Right renal cortex interstitium (tissue), 3 donors: ENCODE measurements at places on chromosomes 7 and 10.

GRCh38 chr10:116730464-116731260 lies 11.7 kb downstream of the HSPA12A start:
- no peak for DNase-seq

DNA sequence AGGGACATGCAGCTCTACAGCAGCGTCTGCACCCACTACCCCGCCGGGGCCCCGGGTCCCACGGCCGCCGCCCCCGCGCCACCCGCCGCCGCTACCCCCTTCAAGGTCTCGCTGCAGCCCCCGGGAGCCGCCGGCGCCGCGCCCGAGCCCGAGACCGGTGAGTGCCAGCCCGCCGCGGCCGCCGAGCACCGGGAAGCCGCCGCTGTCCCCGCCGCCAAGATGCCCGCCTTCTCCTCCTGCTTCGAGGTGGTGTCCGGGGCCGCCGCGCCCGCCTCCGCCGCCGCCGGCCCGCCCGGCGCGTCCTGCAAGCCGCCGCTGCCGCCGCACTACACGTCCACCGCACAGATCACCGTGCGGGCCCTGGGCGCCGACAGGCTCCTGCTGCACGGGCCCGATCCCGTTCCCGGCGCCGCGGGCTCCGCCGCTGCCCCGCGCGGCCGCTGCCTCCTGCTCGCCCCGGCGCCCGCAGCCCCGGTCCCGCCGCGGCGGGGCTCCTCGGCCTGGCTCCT lies 631 bp downstream of the OTUD1 start:
- DNase-seq, result no peak

- no peak for DNase-seq
Observed at GRCh38 chr10:75294518-75294865, 58.7 kb upstream of the COMTD1 start.

DNA sequence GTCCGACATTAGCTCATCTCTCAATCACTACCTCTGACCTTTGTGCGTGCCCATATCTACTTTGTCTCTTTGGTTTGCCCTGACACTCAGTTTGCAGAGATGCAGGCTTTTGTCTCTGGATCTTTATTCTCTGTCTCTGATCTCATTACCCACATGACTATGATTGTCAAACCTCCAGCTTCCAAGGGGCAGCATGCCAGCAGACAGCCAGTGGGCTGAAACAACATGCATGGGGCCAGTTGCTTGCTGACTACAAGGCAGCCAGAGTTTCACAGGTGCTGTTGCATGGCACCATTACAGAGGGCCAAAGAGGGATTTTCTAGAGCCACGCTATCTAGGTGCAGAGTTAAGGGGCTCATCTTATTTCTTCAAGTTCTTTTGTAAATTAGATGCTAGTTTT lies 146.2 kb downstream of the SPAG6 start:
- DNase-seq, result no peak

- DNase-seq, result no peak
Observed at GRCh38 chr7:117200786-117201458, 121.9 kb downstream of the WNT2 start.

- DNase-seq, result no peak
Observed at GRCh38 chr10:67812007-67812406, 26.0 kb downstream of the DNAJC12 start.

DNA sequence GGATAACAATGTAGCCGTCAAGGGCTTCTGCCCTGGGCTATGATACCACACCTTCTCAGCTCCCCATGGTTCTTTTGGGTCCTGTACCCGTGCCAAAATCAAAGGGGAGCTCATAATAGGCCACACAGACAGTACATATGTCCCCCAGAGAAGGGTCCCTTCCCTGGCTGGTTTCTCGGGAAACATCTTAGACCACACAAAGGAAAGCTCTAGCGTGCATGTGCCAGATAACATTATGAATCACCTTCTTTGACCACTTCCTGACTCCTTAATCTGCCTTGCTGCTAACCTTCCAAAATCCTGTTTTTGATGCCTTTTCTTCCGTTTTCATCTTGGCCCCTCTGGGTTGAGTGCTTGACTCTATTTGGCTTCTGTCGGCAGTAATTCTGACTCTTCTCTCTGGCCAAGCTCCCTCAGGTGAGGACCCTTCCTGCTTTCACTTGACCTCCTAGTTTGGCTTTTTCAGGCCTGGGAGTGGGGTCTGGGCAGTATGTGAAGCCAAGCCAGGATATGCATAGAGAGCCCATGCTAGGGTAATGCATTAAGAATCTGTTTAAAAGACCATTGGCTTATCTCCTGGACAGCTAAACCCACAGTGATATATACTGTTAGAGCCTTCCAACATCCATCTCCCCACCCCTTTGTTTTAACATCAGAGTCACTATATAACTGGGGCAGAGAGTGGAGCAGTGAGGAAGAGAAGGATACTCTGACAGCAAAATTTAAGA lies 84.8 kb downstream of the ANLN start:
- DNase-seq, result no peak

- no peak for DNase-seq
Observed at GRCh38 chr10:21160116-21160515, 263.0 kb upstream of the NEBL start.

DNA sequence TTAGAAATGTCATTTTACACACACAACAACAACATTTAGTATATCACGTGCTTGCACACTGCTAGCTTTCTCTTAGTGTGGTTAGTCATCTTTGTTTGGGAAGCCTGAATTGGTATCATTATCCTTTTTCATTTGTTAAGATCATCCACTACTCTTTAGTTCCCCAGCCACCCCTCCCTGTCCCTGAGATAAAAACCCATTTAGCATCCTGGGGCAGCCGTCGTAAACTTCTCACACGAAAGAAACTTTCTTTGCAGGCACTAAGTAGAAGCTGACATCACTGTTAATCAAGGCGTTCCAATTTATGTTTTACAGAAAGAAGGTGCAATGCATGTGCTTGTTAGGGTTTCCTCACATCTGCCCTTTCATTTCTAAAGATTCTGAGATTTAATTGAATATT lies 475.1 kb upstream of the FZD8 start:
- DNase-seq, result no peak

DNA sequence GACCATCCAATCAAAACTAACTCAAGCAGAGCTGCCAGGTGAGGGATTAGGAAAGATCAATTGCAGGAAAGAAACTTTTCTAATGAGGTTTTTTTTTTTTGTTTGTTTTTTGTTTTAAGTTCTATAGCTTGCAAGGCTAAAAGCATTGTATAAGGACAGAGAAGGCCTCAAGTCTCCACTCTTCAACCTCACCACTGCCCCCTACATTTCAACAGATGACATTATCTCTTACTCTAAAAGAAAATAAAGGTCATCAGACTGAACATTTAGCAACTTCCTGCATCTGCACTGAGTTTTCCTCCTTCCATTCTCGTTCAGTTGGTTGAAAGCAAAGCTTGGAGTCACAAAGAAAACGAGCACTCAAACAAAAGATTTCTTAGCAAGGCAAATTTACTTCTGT lies 45.2 kb upstream of the EXOC4 start:
- no peak for DNase-seq

GRCh38 chr10:75852851-75853484 lies 421.5 kb downstream of the LRMDA start:
- no peak for DNase-seq

- no peak for DNase-seq
Observed at GRCh38 chr10:90658791-90659190, 199.0 kb downstream of the HTR7 start.

GRCh38 chr7:50805447-50806125 lies 22.9 kb upstream of the GRB10 start:
- DNase-seq, result no peak

DNA sequence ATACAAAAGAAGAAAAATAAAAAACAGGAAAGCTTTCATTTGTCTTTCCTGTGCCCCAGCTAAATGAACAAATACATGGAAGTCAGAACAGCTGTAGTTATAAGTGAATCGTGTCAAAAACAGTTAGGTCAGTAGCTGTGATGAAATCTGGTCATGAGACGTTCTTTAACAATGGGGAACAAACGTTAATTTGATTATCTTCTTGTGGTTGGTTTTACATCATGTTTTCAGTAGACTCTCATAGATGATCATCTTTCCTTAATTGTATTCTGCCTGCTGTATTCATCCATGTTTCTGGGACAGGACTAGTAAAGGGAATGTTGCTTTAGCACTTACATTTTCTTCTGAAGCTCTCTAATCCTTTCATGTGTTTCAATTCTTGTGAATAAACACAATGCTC lies 97.0 kb downstream of the PCLO start:
- no peak for DNase-seq

- no peak for DNase-seq
Observed at GRCh38 chr10:100327007-100327717, 2.9 kb downstream of the PKD2L1 start.

GRCh38 chr10:48648172-48648942 lies 36.3 kb upstream of the WDFY4 start:
- no peak for DNase-seq

- DNase-seq, result no peak
Observed at GRCh38 chr10:72240371-72240770, 24.3 kb upstream of the ASCC1 start.

- DNase-seq, result no peak
Observed at GRCh38 chr7:149471289-149471953, 10.6 kb upstream of the ZNF777 start.

- DNase-seq, result no peak
Observed at GRCh38 chr10:99926925-99927720, 82.6 kb downstream of the DNMBP start.

DNA sequence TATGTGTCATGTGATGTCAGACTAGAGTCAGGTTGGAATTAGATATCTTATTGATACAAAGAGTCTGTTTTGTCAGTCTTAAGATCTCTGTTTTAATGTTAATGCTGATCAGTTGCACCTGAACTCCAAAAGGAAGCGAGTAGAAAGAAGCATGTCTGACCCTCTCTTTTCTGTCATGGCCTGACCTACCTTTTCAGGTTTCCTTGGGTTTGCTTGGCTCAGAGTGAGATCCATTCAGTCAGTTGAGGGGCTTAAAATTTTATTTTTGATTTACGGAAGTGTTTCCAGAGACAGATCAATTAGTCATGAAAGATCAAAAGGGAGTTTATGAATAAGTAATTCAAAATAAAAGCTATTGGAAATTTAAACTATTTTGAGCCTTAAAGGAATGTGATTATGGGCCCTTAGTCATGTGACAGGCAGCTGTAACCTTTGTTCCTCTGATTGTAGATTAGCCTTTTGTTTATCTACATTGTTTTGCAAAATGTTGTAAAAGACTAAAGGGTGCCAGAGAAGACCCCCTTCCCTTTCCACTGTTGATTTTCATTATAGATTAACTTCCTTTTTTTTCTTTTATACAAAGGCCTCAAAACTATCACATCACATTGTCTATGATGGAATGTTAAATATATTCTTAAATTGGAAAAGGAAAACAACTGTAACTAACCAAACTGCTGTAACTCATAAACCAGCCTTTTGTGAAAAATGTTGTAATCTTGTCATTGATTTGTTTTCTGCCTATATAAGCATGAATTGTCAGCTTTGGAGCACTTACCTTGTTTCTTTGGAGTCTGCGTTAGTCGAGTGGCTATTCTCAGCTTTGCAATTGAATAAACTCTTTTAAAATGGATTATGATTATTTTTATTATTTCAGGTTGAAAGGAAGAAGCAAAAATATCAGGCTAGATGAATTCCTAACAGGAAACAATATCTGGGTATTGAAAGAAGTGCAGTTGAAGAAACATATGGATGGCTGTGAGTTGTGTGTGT lies 195.5 kb upstream of the MBL2 start:
- no peak for DNase-seq

- DNase-seq, result no peak
Observed at GRCh38 chr10:116627386-116627933, 6.7 kb downstream of the PNLIPRP2 start.

- no peak for DNase-seq
Observed at GRCh38 chr7:99782012-99782953, 1.7 kb downstream of the CYP3A4 start.

DNA sequence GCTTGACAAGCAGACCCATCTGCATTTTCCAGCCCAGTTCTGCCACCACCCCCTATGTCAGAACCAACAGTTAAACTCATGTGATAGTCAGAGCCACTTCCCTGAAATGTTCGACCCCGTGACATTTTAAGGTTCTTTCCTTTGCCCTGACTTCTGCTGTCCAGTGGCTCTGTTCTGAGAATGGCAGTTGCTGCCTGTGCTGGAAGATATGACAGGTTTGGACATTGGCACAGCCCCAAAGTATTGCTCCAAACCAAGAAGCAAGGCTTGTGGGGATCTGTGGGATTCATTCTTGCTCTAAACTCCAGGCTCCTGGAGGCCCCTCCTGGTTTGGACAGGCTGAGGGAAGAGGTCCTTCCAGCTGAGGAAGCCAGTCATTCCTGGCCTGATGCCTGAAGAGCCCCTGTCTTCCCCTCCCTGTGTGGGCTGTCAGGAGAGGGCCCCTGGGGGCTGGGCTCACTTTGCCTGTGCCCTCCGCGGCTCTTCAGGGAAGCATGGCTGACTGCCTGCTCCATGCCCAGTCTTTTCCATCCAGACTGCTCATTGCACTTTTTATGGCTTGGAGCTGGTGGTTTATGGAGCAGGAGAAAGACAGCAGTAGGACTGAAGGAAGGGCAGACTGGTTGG lies 138.0 kb downstream of the CDH23 start:
- DNase-seq, result no peak

- no peak for DNase-seq
Observed at GRCh38 chr7:46755120-46756034, 826.5 kb downstream of the TNS3 start.

GRCh38 chr10:61888744-61889143 lies 12.8 kb upstream of the ARID5B start:
- DNase-seq, result no peak

GRCh38 chr7:92778972-92779371 lies 57.4 kb downstream of the CDK6 start:
- no peak for DNase-seq

DNA sequence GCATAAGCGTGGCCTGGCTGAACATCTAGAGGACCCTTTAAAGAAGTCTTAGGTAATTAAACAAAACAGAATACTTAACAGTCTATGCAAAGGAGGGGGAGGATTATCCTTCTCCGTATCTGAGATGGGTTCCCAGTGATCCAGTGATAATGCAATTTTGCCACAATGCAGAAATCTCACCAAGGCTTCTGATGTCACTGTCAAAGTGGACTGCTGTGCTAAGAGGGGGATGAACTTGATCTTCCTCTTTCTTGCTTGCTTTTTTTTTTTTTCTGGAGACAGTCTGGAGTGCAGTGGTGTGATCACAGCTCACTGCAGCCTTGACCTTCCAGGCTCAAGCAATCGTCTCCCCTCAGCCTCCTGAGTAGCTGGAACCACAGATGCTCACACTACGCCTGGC lies 30.8 kb downstream of the GATA3 start:
- no peak for DNase-seq

DNA sequence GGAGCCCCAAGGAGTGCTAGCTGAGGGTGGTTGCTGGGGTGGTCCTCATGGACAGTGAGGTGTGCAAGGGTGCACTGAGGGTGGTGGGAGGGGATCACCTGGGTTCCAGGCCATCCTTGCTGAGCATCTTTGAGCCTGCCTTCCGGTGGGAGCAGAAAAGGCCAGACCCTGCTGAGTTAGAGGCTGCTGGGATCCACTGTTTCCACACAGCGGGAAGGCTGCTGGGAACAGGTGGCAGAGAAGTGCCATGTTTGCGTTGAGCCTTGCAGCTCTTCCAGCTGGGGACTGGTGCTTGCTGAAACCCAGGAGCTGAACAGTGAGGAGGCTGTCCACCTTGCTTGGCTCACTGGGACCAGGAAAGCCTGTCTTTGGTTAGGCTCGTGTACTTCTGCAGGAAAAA lies 34.9 kb downstream of the PRF1 start:
- no peak for DNase-seq
